ENCODE measurements at places on chromosomes 11 and 22.

DNA sequence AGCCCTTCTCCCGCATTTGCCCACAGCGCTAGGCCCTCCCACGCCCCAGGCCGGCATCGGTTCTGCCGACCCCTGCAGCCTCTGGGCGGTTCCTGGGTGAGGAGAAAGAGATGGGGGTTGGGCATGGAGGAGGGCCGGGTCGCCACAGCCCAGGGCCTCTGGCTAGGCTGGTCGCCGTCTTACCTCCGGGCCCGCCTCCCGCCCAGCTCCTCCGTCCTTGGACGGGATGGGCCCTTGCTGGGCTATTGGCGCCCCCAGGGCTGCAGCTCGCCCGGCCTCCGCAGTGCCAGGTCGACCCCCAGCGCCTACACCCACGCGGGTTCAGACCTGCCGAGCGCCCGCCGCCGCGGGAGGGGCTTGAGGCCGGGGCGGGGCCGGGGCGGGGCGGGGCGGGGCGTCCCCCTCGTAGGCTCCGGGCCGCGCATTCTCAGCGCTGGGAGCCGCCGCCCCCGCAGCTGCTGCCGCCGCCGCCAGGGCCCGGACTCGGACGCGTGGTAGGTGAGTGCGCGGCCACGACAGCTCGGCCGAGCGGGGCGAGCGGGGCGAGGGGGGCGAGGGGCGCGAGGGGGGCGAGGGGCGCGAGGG lies at the start of gene CD151:
TSS of gene CD151 (plus strand) at position 424 of the 585 bp plus-strand sequence. CDS start 3,118 bp downstream, outside the sequence.
- no peak for DNase-seq

GRCh38 chr22:43275545-43276317 lies 67.4 kb downstream of the SCUBE1 start:
- no peak for DNase-seq

DNA sequence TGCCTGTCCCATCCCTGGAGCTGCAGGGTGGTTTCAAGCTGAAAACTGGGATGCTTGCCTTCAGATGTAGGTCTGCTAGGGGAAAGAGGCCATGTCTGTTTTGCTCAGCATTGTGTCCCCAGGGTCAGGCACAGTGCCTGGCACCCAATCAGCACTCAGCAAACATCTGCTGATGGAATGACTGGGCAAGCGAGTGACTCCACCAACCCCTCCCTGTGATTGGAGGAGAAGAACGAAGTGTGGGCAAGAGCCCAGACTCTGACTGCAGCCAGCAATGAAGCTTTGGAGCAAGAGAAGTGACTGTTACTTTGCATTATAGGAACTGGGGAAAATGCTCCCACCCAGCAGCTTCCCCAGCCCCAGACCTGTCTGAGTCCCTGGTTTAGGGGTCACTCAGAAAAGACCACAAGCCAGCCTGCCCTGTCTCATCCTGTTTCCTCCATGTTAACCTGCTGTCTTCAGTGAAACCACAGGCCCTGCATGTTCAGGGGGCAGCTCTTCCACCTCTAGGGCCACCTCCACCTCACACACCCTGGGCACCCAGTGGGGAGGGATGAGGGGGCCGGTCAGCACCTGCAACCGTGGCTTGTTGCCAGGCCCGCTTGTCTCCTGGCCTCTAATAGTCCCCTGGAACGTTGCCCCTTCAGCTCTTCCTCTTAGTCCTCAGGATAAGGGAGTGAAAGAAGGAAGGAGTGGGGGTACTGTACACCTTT lies 147.4 kb downstream of the TRIM29 start:
- DNase-seq, result no peak

GRCh38 chr11:36089920-36090319 lies 146.1 kb downstream of the LDLRAD3 start:
- no peak for DNase-seq

DNA sequence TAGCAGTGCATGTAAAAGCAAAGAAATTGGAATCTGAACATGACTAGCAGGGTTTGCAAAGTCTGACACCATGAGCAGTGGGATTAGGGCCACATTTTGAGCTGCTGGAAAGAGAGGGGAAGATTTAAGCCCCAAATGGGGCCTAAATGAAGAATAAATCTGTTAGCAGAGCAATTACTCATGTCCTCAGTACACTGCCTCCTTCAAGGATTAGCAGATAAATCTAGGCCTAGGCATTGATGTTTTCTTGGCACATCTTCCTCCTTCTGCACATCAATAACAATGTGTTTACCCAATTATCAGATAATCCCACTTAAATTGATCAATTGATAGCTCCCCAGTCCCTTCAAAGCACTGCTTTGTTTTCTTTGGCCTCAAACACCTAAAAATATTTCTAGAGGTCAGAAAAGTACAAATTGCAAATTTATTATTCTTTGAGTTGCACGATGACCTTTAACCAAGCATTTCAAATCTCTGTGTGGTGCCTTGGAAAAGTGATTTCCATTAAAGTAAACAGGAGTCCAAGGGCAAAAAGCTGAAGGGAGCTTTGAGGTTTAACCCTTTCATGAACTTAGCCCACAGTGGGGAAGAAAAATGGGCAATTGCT lies 514.7 kb upstream of the CHORDC1 start:
- DNase-seq, result no peak

GRCh38 chr11:114612686-114613085 lies 17.1 kb upstream of the NXPE4 start:
- no peak for DNase-seq

- no peak for DNase-seq
These were observed 282.5 kb upstream of the MPPED2 start for GRCh38 chr11:30868626-30869081.

All from right forelimb (tissue), 1 donor.